ENCODE measurements at places on chromosomes 4 and X.

- DNase-seq, result no peak
Measured at GRCh38 chr4:149203256-149204001, 612.2 kb downstream of the IQCM start.

DNA sequence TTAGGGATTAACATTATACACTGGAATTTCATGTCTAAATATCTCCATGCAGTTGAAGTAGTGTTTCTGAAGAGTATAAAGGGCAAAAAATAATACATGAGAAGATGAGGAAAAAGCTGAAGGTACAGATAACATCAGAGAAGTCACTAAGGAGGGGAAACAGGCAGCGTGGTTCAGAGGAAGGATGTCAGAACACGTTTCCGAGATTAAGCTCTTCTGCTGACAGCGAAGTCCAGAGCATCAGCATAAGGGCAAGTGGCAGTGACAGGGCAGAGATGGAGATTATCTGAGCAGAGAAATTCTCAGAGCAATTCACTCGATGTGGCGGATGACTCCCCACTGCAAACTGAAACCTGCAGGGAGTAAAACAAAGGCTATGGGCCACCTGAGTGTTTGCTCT lies 443.2 kb upstream of the FRG1 start:
- no peak for DNase-seq

- no peak for DNase-seq
Measured at GRCh38 chr4:187811591-187811990, 184.0 kb upstream of the ZFP42 start.

DNA sequence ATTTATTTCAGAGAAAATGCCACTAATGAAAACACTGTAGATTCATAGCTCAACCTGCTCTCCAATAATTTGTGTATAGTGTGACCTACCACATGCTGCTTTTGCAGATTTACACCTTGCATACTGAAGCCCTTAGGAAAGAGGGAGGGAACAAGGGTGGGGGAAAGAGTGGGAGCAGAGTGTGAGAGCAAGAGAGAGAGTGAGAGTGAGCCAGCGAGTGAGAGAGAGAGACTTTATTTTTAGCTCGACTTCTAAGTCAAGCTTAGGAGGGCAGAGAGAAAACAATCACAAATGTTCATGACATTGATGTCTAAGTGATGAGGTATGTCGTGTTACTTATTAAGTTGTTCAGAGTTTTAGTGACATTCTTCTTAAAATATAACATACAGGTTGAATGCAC lies 112.5 kb upstream of the HAND2 start:
- no peak for DNase-seq

- DNase-seq, result no peak
Measured at GRCh38 chr4:106898621-106899230, 137.4 kb downstream of the DKK2 start.

- DNase-seq, result no peak
Measured at GRCh38 chr4:150176547-150176946, 98.3 kb downstream of the DCLK2 start.

GRCh38 chr4:184097241-184097605 lies 120.5 kb downstream of the ENPP6 start:
- DNase-seq, result no peak

GRCh38 chrX:24014388-24015018 lies 12.5 kb downstream of the KLHL15 start:
- DNase-seq, result no peak

GRCh38 chr4:71692198-71692597 lies 91.7 kb downstream of the GC start:
- no peak for DNase-seq
